ENCODE measurements at places on chromosomes 7 and 10.
A peak's percentile ranks its signal among the peaks of the same experiment; 100 is the strongest.

DNA sequence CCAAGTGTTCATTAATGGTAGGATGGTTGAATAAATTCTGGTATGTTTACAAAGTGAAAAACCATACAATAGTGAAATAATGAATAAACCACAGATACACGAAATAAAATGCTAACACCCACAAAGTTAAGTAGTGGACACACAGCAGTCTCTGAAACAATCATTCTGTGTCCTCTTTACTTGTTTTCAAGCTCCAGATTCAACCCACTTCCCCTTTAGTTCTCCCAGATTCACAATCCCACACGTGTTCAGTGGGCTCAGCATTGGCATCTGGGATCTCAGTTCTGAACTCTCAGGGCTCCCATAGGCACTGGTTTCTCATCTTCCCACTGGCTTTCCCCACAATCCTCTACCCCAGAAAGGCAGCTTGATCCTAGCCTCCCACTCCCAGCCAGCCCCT is 44.9 kb downstream of the SEM1 start:
- no peak for DNase-seq

GRCh38 chr10:111221682-111222480 is 145.1 kb downstream of the ADRA2A start:
- no peak for DNase-seq

GRCh38 chr7:16317406-16317805 is 103.9 kb downstream of the CRPPA start:
- no peak for DNase-seq

GRCh38 chr10:133484818-133485217 is 31.1 kb downstream of the SCART1 start:
- no peak for DNase-seq

DNA sequence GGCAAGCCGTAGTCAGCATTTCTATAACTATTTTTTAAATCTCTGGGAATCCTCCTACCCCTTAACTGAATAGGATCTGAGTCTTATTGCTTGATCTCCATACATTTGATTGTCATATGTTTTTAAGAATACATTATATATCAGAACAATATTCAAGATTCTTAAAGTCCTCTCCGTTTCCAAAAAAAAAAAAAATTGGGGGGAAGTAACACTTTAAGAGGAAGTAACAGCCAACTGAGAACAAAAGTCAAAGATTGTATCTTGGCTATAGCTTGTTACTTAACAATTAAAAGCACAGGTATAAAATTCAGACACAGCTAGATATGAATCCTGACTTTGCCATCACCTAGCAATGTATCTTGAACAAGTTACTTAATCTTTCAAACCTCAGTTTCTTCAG is 169.9 kb upstream of the ADO start:
- DNase-seq = no peak

DNA sequence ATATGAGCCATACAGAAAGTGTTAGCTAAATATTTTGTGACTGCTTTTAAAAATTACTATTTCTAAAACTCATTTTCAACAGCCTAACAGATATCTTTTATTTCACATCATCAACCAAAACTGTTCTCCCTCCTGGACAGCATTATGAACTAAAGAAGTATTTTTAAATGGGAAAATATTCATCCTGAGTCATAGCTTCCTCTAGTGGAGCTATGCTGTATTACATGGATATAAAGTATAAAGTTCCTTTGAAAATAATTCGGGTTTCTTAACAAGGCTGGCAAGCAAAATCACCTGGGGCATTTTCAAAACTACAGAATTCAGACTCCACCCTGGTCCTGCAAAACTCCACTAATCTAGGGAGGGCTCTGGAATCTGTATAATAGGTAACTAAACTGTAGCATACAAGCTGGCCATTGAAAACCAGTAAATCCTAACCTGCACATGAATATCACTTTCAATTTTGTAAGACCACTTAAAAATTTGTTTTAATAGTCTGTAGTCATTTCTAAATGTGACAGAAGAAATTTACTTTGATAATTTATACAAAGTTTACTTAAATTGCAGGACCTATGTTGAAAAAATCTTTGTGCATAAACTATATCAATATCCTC is 53.5 kb downstream of the SCIN start:
- DNase-seq = no peak

DNA sequence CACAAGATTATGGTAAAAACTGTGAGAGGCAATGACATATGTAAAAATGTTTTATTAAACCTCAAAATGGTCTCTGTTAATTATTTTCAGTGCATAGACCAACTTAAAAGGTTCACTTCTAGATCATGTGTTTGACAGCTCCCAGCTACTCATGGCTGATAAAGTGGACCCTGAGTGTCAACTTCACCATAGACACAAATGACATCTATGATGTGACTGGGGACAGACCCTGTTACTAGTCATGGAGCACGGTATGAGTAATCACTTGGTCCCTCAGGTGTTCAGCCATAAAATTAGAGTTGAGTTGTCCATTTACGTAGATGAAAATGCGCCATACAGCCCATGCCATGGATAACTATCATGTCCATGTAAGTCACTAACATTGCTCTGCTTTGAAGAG is 199.8 kb downstream of the ZNF365 start:
- DNase-seq = no peak

GRCh38 chr7:22694597-22695207 is 32.3 kb upstream of the IL6 start:
- no peak for DNase-seq

- DNase-seq = no peak
These were observed 108.0 kb downstream of the MKI67 start for GRCh38 chr10:128018236-128018635.

DNA sequence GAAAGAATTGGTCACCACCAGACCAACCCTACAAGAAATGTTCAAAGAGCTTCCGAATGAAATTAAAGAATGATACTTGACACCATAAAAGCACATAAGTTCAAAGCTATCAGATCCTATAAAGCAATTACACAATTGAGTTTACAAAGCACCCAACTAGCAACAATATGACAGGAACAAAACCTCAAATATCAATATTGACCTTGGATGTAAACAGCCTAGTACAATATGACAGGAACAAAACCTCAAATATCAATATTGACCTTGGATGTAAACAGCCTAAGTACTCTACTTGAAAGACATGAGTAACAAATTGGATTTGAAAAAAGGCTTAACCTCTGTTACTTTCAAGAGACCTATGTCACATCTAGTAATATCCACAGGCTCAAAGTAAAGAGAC is 1201.4 kb downstream of the XPNPEP1 start:
- DNase-seq = no peak

DNA sequence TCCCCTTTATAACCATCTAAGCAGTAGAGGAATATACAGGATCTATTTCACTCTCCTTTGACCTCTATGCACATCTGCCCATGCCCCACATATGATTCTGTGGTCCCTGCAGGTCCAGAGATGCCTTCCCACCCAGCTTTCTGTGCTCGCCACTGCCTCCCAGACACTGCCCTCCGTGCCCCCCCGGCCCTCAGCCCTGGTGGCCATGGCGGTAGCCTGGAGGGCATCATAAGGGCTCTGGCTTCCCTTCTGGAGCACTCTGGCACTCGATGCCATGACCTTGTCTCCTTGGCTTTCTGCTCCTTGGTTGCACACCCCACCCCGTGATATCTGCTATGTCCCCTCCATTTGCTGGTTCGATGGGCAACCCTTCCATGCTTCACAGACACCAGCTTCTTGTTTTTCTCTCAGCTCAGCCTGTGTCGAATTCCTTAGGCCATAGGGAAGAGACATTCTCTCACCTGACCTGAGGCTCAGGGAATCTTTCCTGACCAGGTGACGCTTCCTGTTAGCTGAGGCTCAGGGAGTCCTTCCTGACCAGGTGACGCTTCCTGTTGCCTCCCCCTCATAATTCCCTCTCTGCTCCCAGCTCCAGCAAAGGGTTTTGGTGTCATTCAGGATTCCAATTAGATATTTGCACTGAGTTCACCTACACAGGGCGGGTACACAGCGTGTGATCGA is 100.4 kb upstream of the GLI3 start:
- DNase-seq = no peak

- DNase-seq = no peak
These were observed 220.2 kb upstream of the SH2B2 start for GRCh38 chr7:102066476-102066875.

- DNase-seq = no peak
These were observed 48.3 kb upstream of the PITRM1 start for GRCh38 chr10:3220853-3221252.

DNA sequence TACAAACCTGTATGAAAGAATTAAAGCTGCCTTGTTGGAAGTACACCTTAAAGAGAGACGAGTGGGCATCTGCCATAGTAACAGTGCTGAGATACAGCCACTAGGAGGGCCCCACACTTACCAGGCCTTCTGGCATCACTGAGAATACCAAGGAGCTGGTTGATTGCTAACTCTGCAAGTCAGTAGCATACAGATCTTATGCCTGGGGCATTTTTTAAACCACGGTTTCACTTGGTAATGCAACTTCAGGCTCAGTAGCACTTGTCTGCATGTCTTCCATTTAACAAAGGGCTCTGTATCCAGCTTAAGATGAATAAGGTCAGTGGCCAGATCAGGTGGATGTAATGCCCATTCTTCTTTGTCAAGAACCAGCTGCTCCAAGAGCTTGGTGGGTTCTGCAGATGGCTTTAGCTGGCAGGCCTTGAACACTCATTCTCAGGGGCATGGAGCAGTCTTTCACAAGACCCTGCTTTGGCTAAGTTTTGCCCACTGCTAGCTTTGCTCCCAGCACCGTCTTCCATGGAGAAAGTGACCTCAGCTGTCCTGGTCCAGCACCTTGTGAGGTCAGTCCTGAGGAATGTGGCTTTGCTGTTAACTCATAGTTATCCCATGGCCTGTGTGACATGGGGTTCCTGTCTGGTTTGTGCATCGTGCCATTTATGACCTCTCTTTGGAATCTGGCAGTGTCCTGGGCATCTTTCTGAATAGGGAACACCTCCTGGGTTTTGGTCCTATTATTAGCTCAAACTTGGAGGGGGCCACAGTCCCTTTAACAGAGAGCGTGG is 68.1 kb downstream of the BMPER start:
- no peak for DNase-seq

DNA sequence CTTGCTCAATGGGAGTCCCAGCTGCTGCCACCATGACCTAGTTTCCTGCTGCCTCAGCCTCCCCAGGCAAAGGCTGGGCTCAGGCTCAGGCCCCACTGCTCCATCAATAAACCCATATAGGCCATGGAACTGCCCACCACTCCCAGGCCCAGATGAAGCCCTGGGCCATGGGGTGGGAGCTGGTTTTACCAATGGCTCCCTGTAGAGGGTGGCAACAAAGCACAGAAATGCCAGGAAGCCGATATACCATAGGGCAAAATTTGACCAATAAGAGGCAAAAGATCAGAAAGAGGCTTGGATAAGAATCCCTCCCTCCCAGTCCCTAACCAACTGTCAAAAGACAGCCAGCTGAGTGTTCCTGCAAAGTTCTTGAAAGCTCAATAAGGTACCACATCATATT is 101.8 kb upstream of the DOCK1 start:
- no peak for DNase-seq

GRCh38 chr7:24440892-24441291 is 132.4 kb upstream of the PALS2 start:
- no peak for DNase-seq

DNA sequence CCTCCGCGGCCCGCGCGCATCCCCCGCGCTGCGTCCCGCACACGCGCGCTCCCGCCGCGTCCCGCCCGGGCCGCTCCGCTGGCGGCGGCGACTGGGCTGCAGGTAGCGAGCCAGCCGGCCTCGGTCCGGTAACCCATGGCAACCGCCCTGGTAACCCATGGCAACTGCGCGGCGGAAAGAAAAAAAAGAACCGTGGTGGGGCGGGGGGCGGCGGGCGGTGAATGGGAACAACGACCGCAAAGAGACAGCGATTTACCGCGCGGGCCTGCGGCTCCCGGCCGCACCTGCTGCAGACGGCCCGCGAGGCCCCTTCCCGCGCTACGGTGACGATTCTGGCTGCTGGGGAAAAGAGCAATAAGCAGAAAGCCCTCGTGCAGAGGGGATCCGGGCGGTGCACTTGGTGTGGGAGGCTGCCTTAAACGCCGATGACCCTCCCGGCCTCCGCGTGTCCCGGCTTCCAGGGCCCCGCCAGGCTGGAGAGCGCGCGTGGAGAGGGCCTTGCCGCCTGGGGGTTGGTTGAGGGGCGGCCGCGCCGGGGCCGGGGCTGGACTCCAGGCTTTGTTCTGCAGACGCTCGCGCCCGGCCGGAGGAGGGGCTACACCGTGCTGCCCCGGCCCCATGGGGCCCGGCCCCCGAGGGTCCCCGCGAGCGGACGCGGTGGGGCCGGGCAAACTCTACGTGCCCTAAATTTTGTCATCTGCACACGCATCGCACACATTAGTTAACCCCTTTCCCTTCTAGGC is 84.7 kb downstream of the SNX10 start:
- DNase-seq = peak; percentile 86

DNA sequence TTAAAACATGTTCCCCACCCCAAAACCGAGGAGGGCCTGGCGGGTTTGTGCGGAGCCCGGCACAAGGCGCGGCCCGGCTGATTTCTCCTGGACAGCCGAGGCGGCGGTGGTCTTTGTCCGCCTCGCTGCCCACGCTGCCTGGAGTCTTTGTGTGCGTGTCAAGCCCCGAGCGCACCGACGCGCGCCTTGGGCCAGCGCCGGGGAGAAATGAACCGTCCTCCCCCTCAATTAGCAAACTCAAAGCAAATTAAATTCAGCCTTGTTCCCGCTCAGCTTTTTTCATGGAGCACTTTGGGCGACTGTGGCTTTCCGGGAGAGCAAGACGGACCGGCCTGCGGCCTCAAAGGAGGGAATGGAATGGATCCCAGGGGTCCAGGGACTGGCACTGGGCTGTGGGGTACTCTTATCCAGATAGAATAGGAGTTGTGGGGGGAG is 4.1 kb downstream of the EMX2 start:
- no peak for DNase-seq

GRCh38 chr7:137381045-137381444 is 37.5 kb upstream of the PTN start:
- DNase-seq = no peak

DNA sequence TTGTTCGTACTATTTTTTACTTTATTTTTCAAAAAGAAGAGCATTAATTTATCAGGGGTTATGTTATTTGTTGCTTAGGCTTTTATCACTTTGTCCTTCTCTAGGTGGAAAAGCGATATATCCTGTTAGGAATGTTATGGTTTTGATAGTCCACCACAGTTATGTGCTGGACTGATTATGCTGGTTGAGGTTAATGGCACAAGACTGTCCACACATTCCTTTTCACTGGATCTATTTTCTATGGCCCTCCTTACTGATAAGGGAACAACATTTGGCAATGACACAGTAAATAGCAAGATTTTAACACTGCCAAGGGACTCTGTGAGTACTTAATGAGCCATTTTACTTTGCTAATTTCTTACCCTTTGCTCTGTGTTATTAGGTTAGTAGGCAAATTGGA is 1212.3 kb downstream of the NXPH1 start:
- DNase-seq = no peak

DNA sequence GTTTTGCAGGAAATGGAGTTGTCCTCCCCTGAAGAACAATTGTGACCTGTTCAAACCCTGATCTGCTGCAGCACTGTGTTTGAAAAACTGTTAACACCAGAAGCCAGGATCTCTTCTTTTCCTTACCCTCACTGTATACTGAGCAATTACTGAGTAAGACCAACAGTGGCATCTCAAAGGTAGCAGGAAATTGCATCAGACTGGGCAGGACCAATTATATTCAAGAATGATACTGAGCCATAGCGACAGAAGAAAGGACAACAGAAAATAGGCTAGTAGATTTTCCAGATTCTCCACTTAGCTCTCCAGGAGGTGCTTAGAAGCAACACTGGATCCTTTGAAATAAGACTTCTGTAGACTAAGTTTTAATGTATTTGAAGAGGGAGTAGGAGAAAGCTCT is 57.4 kb upstream of the INHBA start:
- no peak for DNase-seq
